ENCODE measurements at places on chromosomes 12 and 14. TPM values are rescaled to one million over a fixed set of nuclear protein-coding genes. Genes with fewer than 3 reads are reported as not detected.

Gene SYT1
- total RNA-seq, result not detected

DNA sequence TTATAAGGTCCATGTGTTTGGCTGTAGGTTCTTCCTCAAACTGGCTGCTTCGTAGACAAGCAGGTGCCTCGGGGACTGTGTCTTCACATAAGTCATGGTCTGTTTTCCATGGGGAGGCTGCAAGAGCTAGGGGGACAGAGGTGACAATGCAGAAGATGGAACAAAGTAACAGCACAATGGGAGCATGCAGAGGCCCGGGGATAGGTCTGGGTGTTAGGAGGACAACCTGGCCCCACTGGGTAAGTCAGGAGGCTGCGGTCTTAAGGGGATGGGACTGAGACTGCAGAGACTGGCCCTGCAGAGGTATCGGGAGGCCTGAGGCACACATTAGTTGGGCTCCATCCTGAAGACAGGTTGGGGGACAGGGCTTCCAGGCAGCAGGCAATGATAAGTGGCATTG lies 88.9 kb downstream of the NTF3 start:
- H3K27ac ChIP-seq, result no peak overlapping the region
- no peaks in the 10 kb centered on the region for H3K27me3 ChIP-seq
- no peak overlapping the region for H3K4me3 ChIP-seq
- no peaks in the 10 kb centered on the region for H3K36me3 ChIP-seq
- H3K4me1 ChIP-seq, result no peaks in the 10 kb centered on the region

DNA sequence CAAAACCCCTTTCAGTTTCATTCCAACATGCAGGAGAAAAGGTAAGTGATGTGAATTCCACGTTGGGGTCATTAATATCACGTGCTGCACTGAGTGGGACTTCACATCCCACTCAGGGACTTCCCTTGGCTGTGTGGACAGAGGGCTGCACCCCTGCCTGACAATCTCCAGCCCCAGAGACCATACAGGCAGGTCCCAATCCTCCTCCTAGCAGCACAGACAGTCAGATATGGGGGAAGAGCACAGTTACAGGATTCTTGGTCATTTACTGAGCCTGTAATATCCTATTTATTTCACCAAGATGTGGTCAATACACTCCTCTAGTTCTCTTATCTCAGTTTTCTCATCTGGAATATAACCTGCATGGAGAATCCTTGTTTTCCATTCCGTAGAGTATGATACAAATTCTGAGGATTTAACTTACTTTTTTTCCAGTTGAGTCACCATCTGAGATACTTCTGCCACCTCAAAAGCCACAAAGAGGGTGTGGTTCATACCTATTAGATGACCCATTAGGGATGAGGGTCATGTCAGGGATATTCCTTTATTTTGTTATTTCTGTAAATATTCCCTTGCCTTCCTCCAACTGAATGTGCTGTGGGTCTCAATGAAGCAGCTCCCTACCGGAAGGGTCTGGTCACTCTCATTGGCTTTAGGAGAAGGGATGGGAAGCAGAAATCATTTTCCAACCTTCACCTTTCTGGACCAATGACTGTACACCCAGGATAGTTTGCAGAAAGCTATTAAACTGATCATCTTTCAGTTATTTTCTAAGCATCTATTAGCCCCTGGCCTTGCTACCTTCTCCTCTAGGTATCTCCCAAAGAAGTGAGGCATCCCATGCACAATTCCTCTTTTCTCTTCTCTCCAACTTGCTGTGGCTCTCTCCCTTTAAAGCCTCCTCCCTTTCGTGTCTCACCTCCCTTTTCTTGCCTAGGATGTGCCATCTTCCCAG lies 43.0 kb upstream of the NTF3 start:
- no peaks in the 10 kb centered on the region for H3K27me3 ChIP-seq
- no peaks in the 10 kb centered on the region for H3K4me1 ChIP-seq
- H3K36me3 ChIP-seq, result no peaks in the 10 kb centered on the region
- no peak for DNase-seq

Gene PTPRO
- 2.8 TPM for total RNA-seq

Gene TAPBPL
- total RNA-seq, result 15.8 TPM

Gene IAPP
- not detected for total RNA-seq

Gene DPF3
- total RNA-seq, result 0.27 TPM

DNA sequence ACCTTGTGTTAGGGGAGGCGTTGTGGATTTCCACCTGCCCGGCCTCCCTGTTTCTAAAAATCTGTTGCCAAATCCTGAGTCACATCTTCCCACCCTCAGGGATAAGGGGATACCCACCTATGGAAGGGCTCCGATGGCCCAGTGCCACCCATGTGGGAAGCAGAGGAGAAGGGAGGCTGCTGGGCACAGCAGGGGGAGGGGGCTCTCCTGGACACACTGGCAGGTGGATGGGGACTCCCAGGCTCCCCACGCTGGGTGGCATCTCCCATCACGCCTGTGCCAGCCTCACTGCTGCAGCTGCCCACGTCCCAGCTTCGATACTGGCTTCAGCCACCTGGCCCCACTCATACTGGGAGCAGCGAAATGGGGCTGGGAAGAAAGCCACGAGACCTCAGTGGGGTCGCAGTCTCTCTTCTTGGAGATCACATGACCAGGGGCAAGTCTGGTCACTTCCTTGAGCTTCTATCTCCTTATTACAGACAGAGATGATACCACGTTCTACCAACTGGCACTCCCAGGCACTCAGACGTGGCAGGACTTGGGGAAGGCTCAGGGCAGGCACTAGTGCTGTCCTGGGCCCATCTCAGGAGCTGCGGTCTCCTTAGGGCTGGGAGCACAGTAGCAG lies 72.2 kb downstream of the PITPNM2 start:
- no peak for DNase-seq
- H3K4me3 ChIP-seq, result no peak overlapping the region
- H3K27me3 ChIP-seq, result no peaks in the 10 kb centered on the region
- peaks cover 44% of the 10 kb centered on the region for H3K4me1 ChIP-seq
- H3K36me3 ChIP-seq, result no peaks in the 10 kb centered on the region
- H3K27ac ChIP-seq, result no peak overlapping the region

GRCh38 chr12:65492998-65493912 lies 214.8 kb downstream of the MSRB3 start:
- no peaks in the 10 kb centered on the region for H3K27me3 ChIP-seq
- H3K27ac ChIP-seq, result no peak overlapping the region
- H3K36me3 ChIP-seq, result no peaks in the 10 kb centered on the region

- H3K36me3 ChIP-seq, result no peaks in the 10 kb centered on the region
- H3K4me1 ChIP-seq, result peaks cover 22% of the 10 kb centered on the region
- no peak overlapping the region for H3K27ac ChIP-seq
- H3K27me3 ChIP-seq, result no peaks in the 10 kb centered on the region
- no peak overlapping the region for H3K4me3 ChIP-seq
- DNase-seq, result no peak
These were observed 1.8 kb downstream of the PXMP2 start for GRCh38 chr12:132689227-132689626.

DNA sequence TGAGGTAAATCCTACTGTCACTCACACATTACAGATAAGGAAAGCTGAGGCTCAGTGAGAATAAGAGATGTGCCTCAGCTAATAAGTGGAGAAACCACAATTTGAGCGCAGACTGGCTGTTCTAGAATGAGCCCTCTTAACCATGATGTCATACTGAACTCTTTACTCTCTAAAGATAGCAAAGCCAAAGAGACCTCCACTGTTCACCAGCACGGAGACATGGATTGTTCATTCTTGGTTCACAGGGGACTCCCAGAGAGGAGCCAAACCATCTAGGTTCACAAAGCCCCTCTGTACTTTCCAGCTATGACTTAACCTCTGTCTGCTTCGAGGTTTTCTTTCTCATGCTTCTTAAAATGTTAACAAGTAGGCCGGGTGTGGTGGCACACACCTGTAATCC lies 32.7 kb upstream of the YARS2 start:
- DNase-seq, result no peak
- no peaks in the 10 kb centered on the region for H3K4me1 ChIP-seq
- no peak overlapping the region for H3K4me3 ChIP-seq

Gene DEPDC4
- total RNA-seq, result 0.50 TPM

DNA sequence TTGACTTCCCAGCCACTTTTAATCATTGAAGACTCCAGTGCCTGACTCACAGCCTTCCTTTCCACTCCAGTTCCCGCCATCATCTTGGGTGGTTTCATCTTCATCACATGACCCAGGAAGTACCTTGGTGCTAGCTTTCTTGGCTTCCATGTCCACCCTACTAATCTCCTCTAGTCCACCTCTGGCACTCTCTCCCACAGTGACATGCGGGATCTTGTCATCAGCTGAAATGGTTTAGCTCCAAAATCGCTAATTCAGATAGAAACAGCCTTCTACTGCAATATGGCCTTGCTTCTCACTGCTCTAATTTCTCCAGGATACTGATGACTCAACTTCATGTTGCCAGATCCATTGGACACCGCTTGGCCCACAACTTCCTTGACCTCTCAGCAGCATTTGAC lies 24.5 kb downstream of the WDR20 start:
- no peaks in the 10 kb centered on the region for H3K27me3 ChIP-seq
- no peak overlapping the region for H3K4me3 ChIP-seq
- DNase-seq, result no peak
- peaks cover 18% of the 10 kb centered on the region for H3K36me3 ChIP-seq
- H3K27ac ChIP-seq, result no peak overlapping the region
- H3K4me1 ChIP-seq, result peaks cover 8% of the 10 kb centered on the region

DNA sequence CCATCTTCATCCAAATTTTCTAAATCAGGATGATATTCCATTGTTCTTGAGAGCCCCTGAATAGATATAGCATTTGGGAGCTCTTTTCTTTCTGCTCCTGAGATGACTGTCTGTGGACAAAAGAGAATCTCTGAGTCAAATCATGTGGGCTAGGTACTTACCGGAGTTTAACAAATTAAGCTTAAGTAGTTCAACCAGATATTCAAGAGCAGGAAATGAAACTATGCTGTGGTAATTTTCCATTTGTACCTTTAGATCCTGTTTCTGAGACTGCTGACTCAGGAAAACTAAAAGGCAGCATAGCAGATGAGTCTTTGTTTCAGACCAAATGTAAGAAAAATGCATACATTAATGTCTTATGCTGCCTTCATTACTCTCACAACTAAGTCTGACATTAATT lies at the start of gene CLEC7A:
CLEC7A (minus strand) TSS at position 158 of the 400 bp plus-strand sequence; CDS start at position 41, 117 bp downstream.
- H3K27me3 ChIP-seq, result no peaks in the 10 kb centered on the region
- no peaks in the 10 kb centered on the region for H3K36me3 ChIP-seq
- no peak for DNase-seq
- peaks cover 4% of the 10 kb centered on the region for H3K4me1 ChIP-seq
- H3K4me3 ChIP-seq, result peak within 1 kb of the TSS; percentile 21
- H3K27ac ChIP-seq, result no peak within 1 kb of the TSS

DNA sequence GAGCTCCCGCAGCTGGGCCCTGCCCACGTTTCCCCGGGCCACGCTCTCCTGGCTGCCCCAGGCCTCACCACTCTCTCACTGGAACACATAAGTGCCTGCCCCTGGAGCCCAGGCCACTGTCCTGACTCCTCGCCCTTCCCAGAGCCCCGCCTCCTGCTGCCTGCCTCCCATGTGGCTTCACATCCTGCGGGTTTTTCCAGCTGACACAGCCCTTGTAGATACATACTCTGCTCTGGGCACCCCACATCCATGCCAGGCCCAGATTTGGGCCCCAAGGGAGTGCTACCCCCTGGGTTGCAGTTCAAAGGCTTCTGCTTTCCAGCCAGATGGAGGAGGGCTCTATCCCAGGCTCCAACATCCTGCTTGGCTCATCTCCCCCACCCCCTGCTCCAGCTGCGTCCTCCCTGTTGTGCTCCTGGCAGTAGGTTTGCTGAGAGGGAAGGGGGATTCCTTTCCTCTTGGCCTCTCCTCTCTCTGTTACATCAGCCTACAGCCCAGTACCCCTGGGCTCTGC lies 60.1 kb downstream of the TSPAN9 start:
- no peak for DNase-seq
- H3K4me3 ChIP-seq, result no peak overlapping the region
- H3K27me3 ChIP-seq, result peaks cover 23% of the 10 kb centered on the region

DNA sequence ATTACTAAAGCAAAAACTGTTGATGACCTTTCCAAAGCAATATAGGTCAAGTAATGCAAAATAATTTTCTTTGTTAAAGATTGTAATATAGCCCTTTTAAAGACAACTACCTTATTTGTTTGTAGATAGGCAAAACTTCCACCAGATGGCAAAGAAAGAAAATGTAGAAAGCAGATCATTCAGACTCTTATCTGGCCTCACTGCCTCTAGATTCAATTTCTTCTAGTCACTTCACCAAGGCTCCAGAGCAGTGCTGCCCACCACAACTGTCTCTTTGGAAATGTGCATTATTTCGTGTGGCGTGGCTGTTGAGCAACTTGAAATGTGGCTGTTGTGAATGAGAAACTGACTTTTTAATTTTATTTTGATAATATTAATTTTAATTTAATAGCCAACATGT lies 127.1 kb downstream of the ITPR2 start:
- no peak for DNase-seq
- H3K4me3 ChIP-seq, result no peak overlapping the region
- no peak overlapping the region for H3K27ac ChIP-seq
- H3K36me3 ChIP-seq, result peaks cover 3% of the 10 kb centered on the region
- no peaks in the 10 kb centered on the region for H3K27me3 ChIP-seq

DNA sequence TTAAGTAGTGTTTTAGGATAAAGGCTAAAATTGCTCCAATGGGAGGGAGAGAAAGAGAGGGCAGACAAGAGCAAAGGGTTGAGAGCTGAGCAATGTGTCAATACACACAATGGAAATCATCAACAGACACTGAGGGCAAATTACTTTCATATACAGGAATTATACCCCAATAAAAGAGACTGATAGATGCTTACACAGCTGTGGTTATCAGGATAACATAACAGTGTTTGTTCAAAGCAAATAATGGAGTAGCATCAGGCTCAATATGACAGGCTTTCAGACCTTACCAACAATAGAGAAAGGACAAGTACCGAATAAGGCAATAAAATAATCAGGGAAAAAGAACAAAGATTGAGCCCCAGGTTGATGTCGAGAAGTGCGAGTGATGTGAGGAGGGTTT lies 53.4 kb upstream of the DIO2 start:
- no peak overlapping the region for H3K27ac ChIP-seq
- H3K27me3 ChIP-seq, result no peaks in the 10 kb centered on the region
- no peak for DNase-seq

Gene SNRPF
- 44.0 TPM for total RNA-seq

Gene AQP5
- not detected for total RNA-seq

DNA sequence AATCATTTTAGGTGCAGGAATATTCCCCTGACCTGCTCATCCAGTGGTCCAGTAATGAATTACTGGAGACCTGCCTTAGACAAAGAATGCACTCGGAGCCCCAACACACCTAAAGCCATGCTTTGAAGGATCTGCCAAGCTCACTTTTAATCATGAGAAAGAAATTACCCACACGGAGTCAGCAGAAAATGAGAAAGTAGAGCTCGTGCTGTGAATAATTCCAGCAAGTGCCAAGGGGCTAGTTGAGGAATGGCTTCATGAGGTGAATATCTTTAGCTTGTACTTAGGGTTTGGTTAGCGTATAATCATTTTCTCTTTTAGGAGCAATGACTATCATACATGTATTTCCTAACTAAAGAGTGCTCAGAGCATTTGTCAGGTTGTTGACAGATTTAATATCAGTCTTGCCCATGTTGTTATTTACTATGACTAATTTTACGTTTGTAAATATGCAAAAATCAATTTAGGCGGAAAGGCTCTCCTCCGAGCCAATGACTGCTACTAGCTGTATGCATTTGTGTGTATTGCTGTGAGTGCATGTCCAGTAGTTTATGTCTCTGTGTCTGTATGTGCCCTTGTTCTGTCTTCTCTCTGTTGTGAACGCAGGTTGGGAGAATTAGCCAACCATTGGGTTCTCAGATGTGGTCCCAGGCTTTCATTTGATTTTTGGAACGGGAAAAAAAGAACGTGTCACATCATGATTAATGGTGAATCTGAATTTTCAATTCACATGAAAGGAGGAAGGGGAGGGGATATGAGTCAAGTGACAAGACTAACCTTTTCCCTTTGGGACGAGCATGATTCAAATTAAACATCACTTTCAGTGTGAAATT lies 98.4 kb downstream of the RMST start:
- H3K36me3 ChIP-seq, result no peaks in the 10 kb centered on the region
- DNase-seq, result no peak
- no peak overlapping the region for H3K27ac ChIP-seq
- no peaks in the 10 kb centered on the region for H3K27me3 ChIP-seq
- H3K4me3 ChIP-seq, result no peak overlapping the region

All from CD4-positive, alpha-beta T cell (primary cell).